ENCODE measurements at places on chromosomes 7 and 10. TPM values are rescaled to one million over a fixed set of nuclear protein-coding genes. Genes with fewer than 3 reads are reported as not detected.

DNA sequence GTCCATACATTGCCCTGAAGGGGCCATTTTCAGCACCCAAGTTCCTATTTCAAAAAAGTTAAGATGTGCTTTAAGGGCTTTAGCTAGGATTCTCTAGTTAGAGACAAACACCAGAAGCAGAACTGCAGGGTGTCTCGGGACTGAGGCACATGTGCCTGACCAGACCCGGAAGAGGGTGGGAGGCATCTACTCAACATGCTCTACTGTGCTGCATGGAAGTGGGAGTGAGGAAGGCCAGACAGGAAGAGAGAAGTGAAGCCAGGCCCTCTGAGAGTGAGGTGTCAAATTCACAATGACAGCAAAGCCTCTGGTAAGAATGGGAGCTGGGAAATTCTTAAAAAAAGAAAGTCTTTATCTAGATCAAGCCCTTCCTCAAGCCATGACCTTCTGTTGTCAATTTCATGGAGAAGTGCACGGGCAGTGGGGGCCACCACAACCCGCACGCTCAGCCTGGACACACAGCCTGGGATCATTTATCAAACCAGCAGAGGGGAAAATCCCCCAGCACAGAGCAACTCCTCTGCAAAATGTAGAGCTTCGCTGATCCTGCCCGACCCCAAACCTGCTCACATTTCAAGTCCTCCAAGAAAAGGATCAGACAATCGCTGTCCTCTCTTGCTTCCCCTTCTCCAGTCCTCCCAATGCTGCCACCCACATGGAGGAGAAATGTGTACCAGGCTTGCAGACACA is 38.7 kb downstream of the PLXNA4 start:
- DNase-seq, result peak; percentile 76

GRCh38 chr7:38908759-38909335 is at the start of gene VPS41:
VPS41 (minus strand) TSS chr7:38909191; CDS start chr7:38909174, 17 bp downstream.
- peak; percentile 86 for DNase-seq

DNA sequence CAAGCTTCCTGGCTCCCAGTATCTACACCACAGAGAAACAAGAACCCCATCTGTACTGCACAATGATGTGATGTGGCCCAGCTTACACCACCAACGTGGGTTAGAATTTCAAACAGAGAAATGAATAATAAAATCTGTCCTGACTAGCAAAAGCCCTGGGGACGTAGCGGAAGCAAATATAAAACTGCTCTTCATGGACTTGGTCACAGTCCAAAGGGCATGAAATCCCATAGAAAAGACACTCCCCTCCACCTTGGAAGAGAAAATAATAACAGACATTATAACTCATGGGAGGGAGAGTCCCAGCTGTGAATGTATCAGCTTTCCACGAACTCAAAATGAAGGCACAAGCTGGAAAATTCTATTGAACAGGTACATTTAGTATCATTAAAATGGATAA is 205.3 kb upstream of the GALNT17 start:
- peak; percentile 17 for DNase-seq

DNA sequence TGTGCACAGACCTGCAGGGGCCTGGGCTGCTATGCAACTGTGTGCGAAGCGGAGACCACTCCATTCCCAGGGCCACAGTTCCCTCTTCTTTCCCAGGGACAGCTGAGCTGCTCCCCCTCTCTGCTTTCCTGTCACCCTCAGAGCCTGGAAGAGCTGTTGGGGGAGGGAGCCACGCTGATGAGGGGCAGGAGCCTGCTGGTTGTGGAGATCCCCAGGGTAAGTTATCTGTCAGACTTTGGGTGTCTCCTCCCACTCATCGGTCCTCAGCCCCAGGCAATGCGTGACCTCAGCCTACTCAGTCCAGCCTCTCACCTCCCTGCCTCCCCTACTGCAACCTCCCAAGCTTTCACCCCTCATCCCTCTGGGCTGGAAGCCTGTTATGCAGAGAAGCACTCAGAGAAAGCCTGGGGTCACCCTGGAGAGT is 53.5 kb downstream of the ZNF467 start:
- DNase-seq, result peak; percentile 7

DNA sequence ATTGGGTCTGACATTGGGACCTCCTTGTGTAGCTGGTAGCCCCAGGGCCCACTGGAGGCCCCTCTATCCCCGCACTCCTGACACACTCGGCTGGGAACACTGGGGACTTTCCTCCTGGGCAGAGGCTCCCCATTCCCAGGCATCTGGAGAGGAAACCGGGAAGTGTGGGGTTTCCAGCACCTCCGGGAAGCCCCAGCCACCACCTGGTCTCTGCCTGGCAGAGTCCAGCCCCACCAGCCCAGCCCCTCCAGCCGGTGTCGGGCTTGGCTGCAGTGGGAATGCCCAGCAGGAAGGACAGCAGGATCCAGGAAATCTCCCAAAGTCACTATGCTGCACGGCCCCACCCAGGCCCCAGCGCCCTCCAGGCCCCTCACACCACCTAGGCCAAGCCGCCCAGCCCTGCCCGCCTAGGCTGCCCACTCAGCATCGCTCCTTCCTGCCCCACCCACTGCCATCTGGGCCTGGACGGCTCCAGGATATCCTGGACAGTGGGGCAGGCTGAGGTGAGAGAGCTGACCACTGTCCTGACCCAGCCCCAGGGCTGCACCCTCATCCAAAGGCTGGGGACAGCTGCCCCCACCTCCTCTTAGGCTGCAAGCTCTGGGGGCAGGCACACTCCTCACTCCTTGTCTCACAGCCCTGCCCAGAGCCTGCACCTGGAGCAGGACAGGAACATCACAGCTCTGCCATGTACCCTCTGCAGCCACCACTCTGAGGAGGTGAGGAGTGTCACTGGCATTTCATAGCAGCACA is 11.8 kb downstream of the RASGEF1A start:
- no peak for DNase-seq

GRCh38 chr7:115226410-115226809 is 304.5 kb downstream of the MDFIC start:
- no peak for DNase-seq

- no peak for DNase-seq
These were observed 99.6 kb upstream of the KMT2E start for GRCh38 chr7:104914421-104914820.

- DNase-seq, result no peak
These were observed 171.9 kb downstream of the ARHGAP12 start for GRCh38 chr10:31756729-31757110.

DNA sequence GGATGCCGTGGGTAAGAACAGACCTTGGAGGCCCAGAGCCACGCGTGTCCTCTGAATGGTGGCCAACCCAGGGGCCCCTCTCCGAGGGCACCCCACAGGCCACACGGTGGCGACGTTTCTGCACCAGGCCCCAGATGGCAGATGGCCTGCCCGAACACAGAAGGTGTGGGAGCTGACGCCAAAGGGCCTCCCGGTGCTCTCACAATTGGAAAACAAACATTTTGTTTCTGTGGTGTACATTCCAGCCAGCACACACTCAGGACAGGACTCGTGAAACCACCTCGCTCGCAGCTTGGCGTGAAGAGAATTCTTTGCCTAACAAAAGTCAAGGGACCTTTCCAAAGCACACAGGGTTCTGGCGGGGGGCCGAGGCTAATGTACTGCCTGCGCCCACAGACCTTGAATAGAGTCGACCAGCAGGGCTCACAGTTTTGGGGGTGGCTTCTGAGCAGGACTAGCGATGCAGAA is 112.1 kb downstream of the FAM53B start:
- DNase-seq, result peak; percentile 49

DNA sequence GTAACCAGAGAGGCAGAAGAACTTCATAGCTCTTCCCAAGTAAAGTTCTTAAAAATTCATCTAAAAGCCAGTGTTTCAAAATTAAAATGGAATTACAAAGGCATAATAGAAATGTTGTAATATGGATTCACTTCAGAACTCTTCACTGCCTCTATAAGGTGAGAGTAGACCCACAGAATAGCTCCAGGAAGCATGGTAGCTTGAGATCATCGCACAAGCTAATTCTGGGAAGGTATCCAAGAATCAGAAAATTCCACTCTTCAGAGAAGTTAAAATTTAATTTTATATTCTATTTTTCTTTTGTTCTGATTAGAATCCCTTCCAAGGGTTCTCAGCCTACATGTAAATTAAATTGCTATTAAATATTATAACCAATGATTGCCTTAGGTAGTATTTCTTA is 1.5 kb upstream of the DHX32 start:
- DNase-seq, result no peak

- no peak for DNase-seq
These were observed 6.5 kb downstream of the FAM53B start for GRCh38 chr10:124737708-124738107.

GRCh38 chr7:118040562-118040961 is 143.4 kb upstream of the LSM8 start:
- DNase-seq, result no peak

GRCh38 chr7:128742206-128742605 is 3.0 kb downstream of the CALU start:
- DNase-seq, result no peak

CLDN15 gene
- 11.9 TPM for total RNA-seq

SUN3 gene
- 0.54 TPM for total RNA-seq

EXOSC1 gene
- total RNA-seq, result 28.8 TPM

KNDC1 gene
- total RNA-seq, result 8.7 TPM

TMEM196 gene
- total RNA-seq, result 0.06 TPM
